Left hindlimb (tissue), 1 donor: ENCODE measurements at places on chromosomes 12 and 14.

DNA sequence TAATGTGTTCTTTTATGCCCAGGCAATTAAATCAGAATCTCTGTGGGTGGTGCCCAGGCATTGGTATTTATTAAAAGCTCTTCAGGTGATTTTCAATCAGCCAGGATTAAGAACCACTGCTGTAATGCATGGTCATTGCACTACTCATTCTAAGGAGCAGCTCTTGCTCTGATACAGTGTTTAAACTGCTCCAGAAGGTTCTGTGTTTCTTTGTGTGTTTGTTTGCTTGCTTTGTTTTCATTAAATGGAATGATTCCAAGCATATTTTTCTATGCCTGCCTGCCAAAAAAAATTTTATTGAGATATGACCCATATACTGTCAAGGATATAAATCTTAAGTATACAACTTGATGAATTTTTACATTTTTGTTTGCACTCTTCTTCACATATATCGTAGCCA is 54.0 kb downstream of the KCNK13 start:
- DNase-seq: no peak

DNA sequence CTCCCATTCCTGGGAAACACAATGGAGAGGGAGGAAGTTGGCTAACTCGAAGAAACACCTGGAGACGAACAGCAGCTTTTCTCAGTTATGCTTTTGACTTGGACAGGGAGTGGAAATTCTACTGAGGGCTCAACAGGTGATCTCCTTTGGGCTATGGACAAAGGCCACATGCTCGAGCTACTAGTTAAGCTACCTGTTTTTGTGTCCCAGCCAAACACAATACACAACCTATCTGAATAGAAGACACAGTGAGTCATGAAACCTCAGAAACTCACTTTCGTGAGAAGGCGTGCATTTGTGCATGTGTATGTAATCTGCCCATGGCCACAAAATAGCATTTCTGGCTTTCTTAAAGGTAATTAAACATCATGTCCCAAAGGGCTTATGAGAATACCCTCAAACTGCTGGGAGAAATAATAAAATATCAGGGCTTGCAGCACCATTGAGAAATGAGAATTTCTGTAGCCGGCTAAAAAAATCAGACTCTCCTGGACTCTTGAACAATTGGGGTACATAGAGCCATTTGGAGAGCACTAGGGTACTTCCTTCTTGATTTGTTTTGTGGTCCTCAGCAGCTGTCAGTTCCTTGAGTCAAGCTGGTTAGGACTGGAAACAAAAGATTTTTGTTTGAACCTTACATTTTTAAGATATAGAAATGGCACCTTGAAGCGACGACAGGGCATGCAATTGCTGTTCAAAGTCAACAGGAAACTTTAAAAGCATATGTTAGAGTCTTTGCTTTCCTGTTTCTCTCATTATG is 85.5 kb upstream of the PTHLH start:
- DNase-seq: no peak

- no peak for DNase-seq
Measured at GRCh38 chr12:112496496-112496895, 77.7 kb downstream of the PTPN11 start.

DNA sequence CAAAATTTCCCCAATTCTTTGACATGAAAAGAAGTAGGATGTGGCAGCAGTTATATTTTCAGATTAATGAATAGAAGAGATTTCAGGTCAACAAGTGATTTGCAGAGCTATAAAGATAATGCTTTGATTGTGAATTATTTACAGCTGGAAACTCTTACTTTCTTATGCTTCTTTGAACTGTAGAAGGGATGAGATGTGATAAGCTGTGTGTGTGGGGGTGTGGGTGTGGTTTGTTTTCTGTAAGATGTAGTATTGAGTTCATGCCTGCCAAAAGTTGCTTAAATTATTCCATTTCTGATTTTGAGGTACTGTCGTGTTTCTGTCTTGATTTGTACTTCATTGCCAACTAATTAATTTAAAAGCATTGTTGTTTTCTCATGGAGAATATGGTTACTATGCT is 22.7 kb downstream of the AEBP2 start:
- DNase-seq: no peak

DNA sequence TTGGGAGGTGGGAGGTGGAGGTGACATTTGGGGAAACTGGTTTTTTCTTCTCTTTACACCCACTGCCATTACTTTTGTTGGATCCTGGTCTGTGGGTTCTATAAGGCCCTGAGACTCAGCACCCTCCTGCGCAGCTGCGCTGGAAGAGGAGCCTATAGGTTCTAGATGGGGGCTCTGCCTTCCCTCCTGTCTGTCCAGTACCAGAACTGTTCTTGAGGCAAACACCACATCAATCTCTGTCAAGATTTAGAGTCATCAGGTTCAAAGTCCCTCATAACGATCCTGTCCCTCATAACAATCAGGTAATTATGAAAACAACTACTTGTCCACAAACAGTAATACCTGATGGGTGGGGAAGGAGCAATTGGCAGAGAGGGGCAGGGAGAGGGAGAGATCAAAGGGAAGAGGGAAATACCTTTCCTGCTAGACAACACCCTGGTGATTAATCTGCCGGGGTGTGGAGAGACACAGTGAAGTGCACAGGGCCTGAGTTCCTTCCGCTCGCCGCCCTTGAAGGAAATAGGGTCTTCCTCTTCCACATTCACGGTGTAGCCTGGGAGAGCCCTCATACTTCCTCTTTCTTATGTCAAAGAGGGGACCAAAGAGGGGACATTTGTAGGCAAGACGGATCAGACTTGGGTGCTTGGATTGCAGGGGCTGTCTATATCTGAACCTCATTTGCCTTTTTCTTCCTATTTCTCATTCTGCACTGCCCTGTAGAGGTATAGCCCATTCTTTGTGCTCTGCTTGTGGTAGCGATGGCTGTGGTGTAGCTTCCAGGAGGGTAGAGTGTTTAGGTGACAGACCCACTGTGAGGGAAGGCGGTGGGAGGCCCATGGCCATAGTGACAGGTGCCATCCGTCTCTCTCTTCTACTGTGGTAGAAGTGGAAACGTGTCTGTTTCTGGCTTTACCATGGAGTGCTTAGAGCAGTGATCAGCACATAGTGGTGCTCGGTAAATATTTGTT is 12.6 kb downstream of the GPRC5A start:
- DNase-seq: no peak

DNA sequence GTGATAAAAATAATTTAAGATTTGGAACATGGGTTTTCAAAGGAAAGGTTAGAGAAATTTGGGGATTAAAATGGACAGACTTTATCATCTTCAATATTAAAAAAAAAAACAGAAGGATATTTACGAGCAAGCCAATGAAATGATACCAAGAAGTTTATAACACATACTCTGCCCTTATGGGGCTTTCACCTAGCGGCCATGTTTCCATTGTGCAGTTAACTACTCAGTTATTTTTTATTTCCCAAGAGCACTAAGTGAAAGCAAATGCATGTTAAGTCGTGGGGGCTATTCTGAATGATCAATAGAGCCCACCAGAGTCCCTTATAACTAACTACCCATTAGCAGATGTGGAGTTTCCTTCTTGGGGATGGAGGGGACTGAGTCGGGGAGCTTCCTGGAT is 53.9 kb downstream of the ETV6 start:
- no peak for DNase-seq

DNA sequence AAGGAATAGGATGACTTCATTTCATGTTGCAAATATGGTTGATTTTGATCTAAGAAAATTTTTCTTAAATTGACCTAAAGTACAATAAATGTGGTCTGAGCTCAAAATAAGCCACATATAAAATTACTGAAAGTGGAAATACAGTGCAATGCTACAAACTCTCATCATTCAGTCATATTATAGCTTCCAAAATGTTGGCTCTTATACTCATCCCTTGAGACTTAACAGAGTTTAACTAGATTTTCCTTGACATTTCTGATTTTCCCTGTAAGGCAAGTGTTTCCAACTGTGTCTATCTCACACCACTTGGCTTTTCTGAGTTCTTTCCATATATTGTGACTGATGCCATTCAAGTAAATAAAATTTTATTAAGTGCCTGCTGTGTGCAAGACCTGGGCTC is 123.7 kb upstream of the NTF3 start:
- DNase-seq: no peak

DNA sequence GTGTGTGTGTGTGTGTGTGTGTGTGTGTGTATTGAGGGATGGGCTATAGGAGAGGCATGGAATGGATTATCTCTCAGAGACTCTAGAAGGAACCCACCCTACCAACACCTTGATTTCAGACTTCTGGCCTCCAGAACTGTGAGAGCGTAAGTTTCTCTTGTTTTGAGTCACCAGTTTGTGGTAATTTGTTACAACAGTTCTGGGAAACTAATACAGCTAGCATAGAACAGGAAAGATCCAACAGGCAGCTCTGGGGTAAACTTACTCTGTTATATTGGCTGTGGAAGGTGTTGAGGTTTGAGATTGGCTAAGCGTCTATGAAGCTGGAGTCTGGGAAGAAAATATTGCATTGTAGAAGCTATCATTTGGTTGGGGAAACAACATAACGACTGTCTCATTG is 334.3 kb downstream of the AACS start:
- DNase-seq: no peak

DNA sequence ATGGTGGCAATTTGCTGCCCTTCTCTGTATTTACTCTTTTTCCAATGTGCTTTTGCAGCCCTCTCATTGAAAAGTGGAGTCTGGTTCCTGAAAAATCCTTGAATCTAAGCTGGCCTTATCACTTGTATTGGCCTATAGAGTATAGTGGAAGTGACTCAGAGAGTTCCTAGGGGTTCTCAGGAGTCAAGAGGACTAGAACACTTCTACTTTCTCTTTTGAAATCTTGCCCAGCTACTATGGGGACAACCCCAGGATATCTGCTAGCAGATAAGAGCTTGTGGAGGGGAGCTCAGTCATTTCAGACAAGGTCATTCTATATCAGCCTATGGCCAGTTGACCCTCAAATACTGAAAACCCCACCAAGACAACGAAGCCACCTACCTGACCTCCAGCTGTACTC is 26.7 kb upstream of the WSCD2 start:
- DNase-seq: no peak

DNA sequence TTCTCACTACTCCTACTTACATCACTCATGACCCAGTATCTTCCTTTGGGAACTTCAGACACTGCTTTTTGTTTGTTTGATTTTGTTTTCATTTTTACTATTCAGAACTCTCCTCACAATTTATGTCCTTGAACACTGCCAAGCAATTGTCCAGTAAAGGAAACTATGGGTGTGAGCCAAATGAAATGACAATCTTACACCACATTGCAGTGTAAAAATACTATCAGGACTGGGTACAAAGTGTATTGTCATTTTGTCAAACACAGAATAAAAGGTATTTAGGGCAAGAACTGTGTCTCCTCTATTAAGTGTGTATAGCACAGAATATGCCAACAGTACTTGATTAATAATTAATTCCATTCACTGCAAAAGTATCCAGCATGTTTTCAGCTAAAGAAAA is 199.3 kb downstream of the ALG10B start:
- no peak for DNase-seq

- no peak for DNase-seq
Measured at GRCh38 chr14:90105756-90106155, 44.0 kb downstream of the KCNK13 start.

GRCh38 chr12:9607716-9608115 is at the start of gene KLRB1:
Gene KLRB1, minus strand, starts transcription at chr12:9607916. Its CDS starts 77 bp downstream, at chr12:9607839.
- no peak for DNase-seq

DNA sequence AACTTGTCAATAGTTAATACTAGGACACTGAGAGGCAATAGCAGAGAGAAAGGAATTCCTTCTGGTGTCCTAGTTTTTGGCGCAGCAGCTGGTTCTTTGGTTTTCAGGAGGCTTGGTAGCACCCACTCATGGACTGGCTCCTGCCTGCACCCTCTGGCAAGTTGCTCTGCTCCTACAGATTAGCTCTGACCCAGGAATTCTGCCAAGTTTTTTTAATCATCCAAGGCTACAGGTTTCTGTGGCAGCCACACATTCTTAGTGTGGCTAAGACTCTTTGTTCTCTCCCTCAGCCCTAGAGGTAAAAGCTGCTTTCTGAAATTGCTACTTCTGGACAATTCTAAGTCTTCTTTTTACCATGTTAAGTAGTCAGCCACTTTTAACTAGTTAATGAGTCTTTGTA is 72.0 kb upstream of the FKBP4 start:
- DNase-seq: no peak

DNA sequence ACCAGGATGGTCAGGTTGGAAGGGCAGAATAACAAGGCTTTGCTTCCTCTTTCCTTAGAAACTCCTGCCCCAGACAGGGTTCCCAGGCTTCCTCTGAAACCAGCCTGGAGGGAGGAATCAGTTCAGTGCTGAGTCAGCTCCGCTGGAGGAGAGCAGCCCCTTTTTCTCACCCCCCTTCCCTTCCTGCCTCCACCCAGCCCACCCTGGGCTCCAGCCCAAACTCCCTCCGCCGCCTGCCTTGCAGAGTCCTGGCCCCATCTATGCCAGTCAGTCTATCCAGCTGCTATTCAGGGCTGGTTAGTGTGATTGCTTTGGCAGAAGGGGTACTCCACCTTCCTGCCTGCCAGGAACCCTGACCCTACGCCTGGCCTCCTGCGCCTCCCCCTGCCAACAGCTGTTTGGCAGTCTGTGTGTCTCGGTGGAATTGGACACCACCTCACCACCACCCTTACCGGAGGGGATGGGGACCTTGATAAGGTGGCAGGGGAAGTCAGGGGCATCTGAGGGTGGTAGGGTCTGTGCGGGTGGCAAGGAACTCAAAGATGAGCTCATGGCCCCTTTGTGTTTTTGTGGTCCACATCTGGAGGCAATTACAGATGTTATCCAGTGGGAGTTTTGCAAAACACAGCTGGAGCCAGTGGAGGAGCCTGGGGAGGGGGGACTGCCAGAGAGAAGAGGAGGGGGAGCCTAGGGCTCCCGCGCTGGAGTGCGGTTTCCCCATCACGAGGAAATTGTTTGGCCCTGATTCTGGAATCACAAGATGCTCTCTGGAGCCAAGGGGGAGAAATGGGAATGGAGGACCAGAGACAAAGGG is 12.2 kb downstream of the MMP14 start:
- peak; percentile 97 for DNase-seq

DNA sequence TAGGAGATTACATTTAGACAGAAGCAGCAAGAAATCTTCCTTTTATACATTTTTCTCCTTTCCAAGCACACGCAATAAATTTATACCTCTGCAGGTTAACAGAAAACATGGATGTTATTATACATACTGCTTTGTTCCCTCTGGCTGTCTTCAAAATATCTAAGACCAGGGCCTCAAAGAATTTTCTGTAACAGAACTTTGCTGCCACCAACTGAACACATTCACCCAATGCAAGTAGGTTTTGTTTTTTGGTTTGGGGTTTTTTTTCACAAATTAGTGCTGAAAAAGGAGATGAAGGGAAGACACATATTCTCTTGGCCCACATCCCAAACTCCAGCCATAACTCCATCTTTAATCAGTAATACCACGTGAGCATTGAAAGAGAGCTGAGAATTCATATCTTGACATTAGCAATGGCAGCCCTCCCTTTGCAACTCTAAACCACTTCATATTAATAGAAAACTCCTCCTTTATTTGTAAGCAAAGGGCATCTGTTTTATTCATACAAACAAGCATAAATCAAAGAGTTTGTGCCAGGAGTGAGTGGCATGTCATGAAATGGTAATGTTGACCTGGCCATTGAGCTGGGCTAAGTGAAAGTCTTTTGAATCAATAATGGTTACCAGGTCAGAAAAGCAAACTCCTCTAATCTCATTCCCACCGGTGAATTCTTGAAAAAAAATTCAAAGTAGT is 150.8 kb upstream of the FSCB start:
- no peak for DNase-seq
